ENCODE measurements at places on chromosomes 11 and 22. TPM values are rescaled to one million over a fixed set of nuclear protein-coding genes. Genes with fewer than 3 reads are reported as not detected.

Gene SCARF2
- total RNA-seq: 25.9 TPM

Gene PAMR1
- 68.9 TPM for total RNA-seq

Gene NXPE4
- not detected for total RNA-seq

Gene SSTR3
- 0.29 TPM for total RNA-seq

Gene PARVA
- 44.1 TPM for total RNA-seq

Gene CLCF1
- total RNA-seq: 11.2 TPM

Gene KCNE3
- total RNA-seq: 0.89 TPM

Gene OR4D10
- total RNA-seq: not detected

Gene PDE3B
- 0.18 TPM for total RNA-seq

Gene PGA5
- not detected for total RNA-seq

Gene C11orf16
- total RNA-seq: not detected

Gene OR2AT4
- not detected for total RNA-seq

Gene GLB1L2
- total RNA-seq: 0.29 TPM

Gene TRIM51
- total RNA-seq: not detected

Gene CCDC15
- 8.0 TPM for total RNA-seq

Gene ALDH3B1
- 61.7 TPM for total RNA-seq

Gene CNIH2
- not detected for total RNA-seq

Gene TSSK2
- not detected for total RNA-seq

Gene WT1
- total RNA-seq: 26.4 TPM

Gene MOGAT2
- not detected for total RNA-seq

Gene C11orf42
- total RNA-seq: not detected

Gene MGAT3
- total RNA-seq: not detected

Gene ENTHD1
- total RNA-seq: not detected

Gene HORMAD2
- total RNA-seq: not detected

Gene OAF
- total RNA-seq: 98.4 TPM

Gene CDC42BPG
- total RNA-seq: 0.29 TPM

Gene TMEM25
- total RNA-seq: 14.9 TPM
